Glomerular endothelial cell (primary cell): ENCODE measurements at places on chromosomes 5 and 9. TPM values are rescaled to one million over a fixed set of nuclear protein-coding genes. Genes with fewer than 3 reads are reported as not detected.

DNA sequence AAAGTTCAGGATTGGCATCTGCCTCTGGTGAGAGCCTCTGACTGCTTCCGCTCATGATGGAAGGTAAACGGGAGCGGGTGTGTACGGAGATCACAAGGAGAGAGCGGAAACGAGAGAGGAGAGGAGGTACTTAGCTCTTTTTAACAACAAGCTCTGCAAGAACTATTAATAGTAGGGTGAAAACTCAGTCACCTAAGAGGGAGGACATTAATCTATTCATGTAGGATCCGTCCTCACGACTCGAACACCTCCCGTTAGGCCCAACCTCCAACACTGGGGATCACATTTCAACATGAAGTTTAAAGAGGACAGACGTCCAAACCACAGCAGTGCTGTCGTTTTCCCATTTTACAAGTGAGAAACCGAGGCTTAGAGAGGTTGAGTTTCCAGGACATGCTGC, 173.7 kb downstream of the SLC28A3 start:
- no peak for DNase-seq

- no peak for DNase-seq
Measured at GRCh38 chr5:175816348-175816747, 55.0 kb upstream of the CPLX2 start.

GRCh38 chr9:83032065-83032625, 30.8 kb downstream of the RASEF start:
- no peak for DNase-seq

- DNase-seq = no peak
Measured at GRCh38 chr5:56110646-56111403, 116.1 kb upstream of the IL6ST start.

The ABLIM3 gene
- total RNA-seq = 57.9 and 60.4 TPM in 2 replicates

- no peak for DNase-seq
Measured at GRCh38 chr5:161803-162110, 29.5 kb upstream of the LRRC14B start.

- no peak for DNase-seq
Measured at GRCh38 chr5:115475788-115476187, 68.8 kb downstream of the FEM1C start.
